GDM1 (cell line): ENCODE measurements at places on chromosomes 2 and 18.
A peak's percentile ranks its signal among the peaks of the same experiment; 100 is the strongest.

DNA sequence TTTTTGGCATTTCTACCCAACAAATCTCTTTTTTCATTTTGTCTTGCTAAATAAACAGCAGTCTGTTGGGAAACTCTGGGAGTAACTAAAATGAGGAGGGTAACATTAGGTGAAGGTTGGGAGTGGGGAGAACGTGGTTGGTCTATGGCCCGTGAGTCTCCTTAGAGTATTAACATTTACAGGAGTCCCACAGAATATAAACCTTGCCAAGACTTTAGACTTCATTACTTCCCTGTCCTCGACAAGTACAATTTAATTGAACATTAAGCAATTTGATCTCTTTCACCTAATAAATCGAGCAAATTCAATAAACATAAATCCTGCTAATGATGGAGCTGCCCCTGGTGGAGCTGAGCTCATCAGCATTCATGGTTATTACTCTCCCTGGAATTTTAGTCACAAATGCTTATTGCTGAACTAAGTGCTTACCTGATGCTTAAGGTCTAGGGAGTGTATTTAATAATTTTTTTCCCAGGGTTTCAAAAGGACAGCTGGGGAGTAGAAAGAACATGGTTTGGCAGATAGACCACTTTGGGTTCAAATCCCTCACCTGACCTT, 95.1 kb upstream of the RASGRP3 start:
- DNase-seq: no peak

GRCh38 chr2:201235860-201236811, 24.2 kb upstream of the CASP8 start:
- peak; percentile 12 for DNase-seq

DNA sequence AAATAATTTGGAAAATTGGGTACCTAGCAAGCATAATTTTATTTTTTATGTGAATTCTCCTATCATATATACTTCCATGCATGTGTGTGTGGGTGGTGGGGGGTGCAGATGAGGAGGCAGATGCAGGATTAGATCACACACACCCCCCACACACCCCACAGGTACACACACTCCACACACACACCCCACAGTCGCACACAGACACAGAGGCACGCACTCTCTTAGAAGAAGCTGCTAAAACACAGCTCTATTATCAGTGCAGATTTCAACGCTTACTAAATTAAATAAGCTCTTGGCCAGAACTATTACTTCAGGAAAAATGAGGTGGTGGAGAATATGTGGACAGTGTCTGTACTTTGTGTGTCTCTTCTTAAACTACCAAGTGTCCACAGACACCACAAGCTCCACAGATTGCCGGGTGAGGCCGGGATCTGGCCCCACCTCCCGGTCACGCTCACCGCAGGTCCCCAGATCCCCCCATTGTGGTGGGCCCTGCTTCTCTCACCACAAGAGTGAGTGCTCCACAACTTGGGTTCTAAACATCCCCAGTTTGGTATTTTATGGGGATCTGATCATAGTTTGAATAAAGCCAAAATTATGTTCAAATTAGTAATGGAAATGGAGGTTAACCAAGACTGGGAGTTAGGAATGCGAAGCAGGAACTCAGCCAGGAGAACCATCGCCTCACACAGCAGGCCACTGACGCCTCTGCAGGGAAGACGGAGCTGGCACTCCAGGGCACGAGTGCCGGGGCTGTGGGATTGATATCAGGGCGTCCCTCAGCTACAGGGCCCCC, 102.1 kb downstream of the PXDN start:
- no peak for DNase-seq

- DNase-seq: no peak
These were observed 6.4 kb downstream of the HDAC4 start for GRCh38 chr2:239394346-239394945.

GRCh38 chr2:217897091-217897715, 105.6 kb downstream of the TNS1 start:
- no peak for DNase-seq

- DNase-seq: peak; percentile 25
These were observed 633 bp downstream of the NABP1 start for GRCh38 chr2:191678437-191679100.

DNA sequence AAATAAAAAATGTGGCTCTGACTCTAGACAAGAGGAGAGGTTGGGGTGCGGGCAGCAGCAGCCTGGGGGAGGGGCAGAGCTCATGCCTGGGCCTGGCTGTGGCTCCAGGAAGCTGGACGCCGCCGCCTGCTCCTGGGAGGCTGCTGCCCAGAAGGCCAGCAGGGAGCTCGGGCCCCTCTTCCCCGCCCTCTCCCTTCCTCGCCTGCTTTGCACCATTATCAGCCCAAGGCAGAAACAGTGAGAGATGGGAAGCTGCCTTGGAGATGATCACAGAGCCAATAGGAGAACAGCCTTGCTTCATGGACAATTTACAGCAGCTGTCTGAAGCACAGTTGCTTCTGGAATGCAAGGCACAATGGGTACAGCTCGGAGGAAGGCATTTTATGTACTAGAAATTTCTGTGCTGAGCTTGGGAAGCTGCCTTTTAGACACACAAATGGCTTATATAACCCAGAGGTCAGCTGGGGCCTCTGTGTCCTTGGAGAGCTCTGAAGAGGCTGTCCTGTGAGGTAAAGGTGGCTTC, 55.3 kb upstream of the AFF3 start:
- DNase-seq: no peak

DNA sequence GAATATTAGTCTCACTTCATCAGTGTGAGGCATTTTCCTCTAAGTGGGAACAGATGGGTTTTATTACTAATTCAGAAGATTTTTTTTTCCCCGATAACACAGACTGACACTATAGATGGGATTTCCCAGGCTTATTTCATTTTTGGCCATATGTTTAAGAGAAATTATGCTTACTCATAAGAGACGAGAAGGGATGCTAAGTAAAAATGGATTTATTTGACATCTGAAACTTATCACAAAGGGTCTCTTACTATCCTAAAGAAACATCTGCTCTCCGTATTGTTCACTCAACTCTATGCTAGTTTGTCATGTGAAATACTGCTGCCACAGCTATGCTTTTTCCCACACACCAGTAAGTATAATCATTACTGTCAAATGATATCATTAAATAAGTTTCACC, 1476.3 kb downstream of the LRP1B start:
- no peak for DNase-seq

- DNase-seq: no peak
These were observed 490.0 kb downstream of the TXNL1 start for GRCh38 chr18:56148373-56148772.

DNA sequence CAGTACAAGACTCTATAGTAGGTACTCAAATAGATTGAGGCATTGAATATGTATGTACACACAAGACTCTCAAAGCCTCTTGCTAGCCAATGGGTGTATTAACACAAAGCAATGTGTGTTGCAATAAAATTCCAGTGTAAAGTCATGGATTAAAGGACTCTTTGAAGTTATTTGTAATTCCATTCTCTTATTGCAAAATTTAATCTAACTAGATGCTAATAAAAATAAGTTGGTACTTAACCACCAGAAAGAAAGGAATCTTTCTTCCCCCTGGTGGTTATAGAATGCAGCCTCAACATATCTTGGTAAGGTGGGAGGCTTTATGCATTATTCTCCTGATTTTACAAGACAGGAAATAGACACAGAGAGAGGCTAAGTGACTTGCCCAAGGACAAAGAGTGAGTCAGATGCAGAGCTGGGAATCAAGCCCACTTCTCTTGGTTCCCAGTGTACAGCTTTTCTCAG, 18.0 kb downstream of the LRP1B start:
- DNase-seq: no peak

- DNase-seq: no peak
These were observed 38.3 kb downstream of the DHRS9 start for GRCh38 chr2:169107645-169108044.

GRCh38 chr2:158043181-158043948, 58.3 kb upstream of the UPP2 start:
- DNase-seq: no peak

- no peak for DNase-seq
These were observed 86.6 kb downstream of the ANTXR1 start for GRCh38 chr2:69099541-69099940.

DNA sequence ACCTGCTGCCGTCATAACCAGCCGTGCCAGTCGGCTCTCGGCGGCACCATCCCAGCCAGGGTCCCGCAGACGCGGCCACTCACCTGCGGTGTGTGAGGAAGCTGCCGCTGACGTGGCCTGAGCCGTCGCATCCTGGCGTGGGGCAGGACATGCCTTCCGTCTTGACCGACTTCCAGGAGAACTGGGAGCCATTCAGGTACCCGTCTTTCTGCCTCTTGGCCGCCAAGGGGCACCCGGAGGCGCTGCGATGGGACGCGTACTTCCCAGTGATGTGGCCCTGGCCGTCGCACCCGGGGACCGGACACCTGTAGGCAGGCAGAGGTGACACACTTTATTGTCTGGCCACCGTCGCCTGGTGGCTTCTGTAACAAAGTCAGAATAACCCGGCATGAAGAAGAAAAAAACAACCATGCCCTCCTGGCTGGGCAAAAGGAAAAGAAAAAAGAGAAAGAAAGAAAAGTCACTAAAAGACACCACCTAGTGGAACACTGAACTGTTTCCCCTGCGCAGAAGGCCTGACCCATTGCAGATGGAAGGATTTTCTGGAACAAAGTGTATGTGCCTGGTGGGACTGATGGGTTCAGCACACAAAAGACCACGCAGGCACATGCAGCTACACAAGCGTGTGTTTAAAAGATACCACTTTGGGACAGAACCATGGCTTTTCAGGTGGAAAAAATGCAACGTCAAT, 94.9 kb upstream of the PXDN start:
- no peak for DNase-seq

GRCh38 chr18:45690975-45691815, 32.8 kb upstream of the SLC14A1 start:
- peak; percentile 40 for DNase-seq

GRCh38 chr18:43855376-43855775, 578.1 kb upstream of the SYT4 start:
- no peak for DNase-seq

- DNase-seq: no peak
These were observed 2.2 kb upstream of the MTCL1 start for GRCh38 chr18:8703092-8703709.

GRCh38 chr2:237026981-237027711, 58.5 kb upstream of the COPS8 start:
- DNase-seq: peak; percentile 37

GRCh38 chr2:54845514-54845913, 122.1 kb downstream of the EML6 start:
- no peak for DNase-seq

DNA sequence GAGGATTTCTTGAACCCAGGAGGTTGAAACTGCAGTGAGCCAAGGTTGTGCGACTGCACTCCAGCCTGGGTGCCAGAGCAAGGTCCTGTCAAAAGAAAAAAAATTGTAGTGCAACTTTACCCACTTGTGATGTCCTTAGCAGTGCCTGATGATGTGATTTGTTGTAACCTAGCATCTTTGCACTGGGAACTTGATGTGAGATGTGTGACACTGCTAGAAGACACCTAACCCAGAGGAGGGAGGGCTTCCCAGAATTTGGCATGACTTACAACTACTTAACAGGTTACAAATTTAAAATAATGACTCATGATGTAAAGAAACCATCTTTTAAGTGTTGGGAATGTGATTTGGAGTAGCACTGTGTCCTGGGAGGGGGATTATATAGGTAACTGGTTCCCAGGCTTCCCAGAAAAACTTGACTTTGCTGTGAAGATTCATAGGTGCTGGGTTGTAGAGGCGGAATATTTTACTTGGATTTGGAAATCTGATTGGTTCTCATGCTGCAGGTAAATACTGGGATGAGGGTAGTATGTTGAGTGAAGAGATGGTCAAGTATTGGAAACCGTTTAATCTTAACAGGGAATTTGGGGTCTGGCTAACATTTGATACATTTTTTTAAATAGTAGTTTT, 3.7 kb downstream of the EEF1B2 start:
- no peak for DNase-seq

DNA sequence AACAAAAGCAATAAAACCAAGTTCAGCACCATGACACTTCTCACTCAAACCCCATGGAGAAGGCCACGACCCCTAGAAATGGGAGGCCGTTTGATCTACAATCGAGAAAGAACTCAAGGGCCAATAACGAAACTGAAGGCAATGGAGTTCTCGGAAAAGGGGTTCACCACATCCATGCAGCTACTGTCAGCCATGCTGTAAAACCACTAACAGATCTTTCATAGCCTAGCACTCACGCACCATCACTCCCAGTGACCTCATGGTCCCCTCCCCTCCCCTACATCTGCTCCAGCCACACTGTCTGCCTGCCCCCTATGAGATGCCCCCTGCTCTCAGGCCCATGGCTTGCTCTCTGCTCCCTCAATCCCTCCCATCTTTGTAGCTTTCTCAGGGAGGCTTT, 135.3 kb downstream of the TMEM163 start:
- DNase-seq: no peak

DNA sequence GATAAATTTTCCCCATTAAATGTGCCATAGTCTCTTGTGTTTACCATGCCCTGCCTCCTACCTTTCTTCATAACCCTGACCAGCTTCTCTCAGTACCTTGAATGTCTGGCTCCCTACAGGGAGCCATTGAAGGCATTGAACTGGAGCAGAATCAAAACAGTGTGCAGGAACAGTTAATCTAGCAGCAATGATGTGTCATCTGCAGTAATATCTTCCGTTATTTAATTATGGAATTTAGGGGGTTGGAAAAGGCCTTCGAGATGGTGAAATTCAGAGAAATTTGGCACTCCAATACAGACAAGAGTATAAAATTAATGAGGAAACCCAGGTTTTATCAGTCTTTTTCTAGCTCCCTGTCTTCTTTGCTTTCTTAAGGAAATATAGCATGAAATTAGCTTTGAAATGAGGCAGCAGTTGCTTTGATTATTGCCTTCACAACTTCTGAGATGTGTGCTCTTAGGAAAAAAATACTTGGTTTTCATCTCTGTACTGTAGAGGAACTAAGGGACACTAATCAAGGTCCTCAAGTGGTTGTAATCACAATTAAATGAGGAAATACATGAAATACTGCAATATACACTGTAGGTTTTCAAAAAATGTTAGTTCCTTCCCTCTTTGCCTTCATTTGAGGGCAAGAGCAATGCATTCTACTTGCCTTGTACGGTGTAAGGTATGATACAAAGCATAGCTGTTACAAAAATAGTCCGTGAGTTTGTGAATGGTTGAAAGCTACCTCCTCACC, 369.1 kb downstream of the SETBP1 start:
- DNase-seq: no peak

DNA sequence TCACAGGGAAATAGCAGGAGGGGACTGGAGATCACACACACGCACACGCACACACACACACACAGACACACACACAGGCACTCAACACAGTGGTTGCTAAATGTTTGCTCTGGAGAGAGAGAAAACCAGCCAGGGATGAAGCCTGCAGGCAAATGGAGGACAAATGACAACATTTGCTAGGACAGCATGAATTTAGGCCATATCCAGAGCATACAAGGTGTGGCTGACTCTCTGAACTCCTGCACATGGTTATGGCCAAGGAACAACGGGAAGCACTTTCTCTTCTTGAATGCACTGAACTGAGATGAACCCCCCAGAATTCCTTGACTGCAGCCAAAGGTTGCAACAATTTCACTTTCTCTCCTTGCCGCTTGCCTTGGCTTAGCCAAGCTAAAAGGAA, 230.0 kb upstream of the RASGRP3 start:
- DNase-seq: no peak
